ENCODE measurements at places on chromosomes 16 and 17.

GRCh38 chr17:78997231-78997741, 12.3 kb downstream of the CANT1 start:
- DNase-seq, result no peak

- DNase-seq, result no peak
These were observed 32.3 kb upstream of the TANC2 start for GRCh38 chr17:62933501-62934385.

- DNase-seq, result no peak
These were observed 31.3 kb upstream of the TNS4 start for GRCh38 chr17:40532520-40533253.

DNA sequence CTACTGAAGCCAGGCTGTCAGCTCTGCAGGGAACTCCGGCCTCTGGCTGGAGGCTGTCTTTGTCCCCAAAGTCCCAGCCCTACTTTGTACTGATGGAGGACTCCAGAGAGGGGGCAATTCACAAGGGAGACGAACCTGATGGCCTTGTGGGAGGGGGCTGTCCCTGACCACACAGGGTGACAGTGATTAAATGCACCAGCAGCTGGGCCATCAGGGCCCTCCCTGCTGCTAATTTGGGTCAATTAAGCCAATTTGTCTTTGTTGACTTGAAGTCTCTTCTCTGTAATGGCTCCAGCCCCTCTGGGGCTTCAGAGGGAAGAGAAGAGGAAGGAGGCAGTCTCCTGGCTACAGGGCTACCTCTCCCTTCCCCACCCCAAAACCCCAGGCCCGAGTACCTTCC, 22.0 kb downstream of the TMEM132E start:
- DNase-seq, result no peak

Data from B cell (primary cell).